GM03348 (cell line): ENCODE measurements at places on chromosomes 6 and 20.
A peak's percentile ranks its signal among the peaks of the same experiment; 100 is the strongest.

- DNase-seq, result no peak
These were observed 4.2 kb downstream of the TM9SF4 start for GRCh38 chr20:32113591-32114260.

GRCh38 chr6:124090491-124090890 lies 286.8 kb downstream of the NKAIN2 start:
- DNase-seq, result no peak

GRCh38 chr20:23362392-23363256 lies 642 bp downstream of the GZF1 start:
- no peak for DNase-seq

GRCh38 chr6:164757451-164757850 lies 552.0 kb downstream of the C6orf118 start:
- DNase-seq, result no peak

DNA sequence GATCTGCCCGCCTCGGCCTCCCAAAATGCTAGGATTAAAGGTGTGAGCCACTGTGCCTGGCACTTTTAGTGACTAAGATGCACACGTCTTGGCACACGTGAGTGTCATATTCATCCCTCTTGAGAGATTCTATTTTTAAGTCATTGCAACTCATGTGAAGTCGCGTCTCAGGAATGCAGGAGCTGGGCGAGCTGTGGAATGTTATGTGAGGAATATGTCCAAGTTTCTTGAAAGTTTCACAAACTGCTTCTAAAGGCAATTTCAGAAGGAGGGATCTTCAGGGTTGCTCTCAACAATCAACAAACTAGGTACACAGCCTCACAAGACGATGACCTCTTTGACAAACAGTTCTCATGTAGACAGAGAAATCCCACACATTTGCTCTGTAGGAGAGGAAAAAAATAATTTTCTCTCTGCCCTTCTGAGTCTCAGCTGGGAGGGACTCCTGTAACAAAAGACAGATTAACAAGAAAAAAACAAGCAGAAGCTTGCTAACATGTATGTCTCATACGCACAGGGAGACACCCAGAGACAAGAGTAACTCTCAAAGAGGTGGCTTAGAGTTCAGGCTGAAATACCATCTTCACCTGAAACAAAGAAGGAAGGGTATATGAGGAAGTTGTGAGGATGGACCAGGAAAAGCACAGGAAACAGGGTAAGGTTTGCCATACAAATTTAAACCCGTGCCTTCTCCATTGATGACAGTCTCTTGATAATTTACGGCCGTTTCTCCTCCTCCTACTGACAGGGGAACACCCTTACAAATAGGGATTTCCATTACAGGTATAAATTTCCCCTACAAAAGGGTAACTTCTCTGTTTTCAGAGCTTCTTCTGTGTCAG lies 45.3 kb upstream of the FAM50B start:
- DNase-seq, result peak; percentile 84

GRCh38 chr6:154249499-154250298 lies 106.9 kb downstream of the IPCEF1 start:
- DNase-seq, result no peak

- no peak for DNase-seq
These were observed 91.1 kb downstream of the SMOC2 start for GRCh38 chr6:168532070-168532469.

- no peak for DNase-seq
These were observed 355.3 kb downstream of the RNF144B start for GRCh38 chr6:18742406-18742805.

- no peak for DNase-seq
These were observed 42.1 kb downstream of the DAAM2 start for GRCh38 chr6:39834278-39834677.

DNA sequence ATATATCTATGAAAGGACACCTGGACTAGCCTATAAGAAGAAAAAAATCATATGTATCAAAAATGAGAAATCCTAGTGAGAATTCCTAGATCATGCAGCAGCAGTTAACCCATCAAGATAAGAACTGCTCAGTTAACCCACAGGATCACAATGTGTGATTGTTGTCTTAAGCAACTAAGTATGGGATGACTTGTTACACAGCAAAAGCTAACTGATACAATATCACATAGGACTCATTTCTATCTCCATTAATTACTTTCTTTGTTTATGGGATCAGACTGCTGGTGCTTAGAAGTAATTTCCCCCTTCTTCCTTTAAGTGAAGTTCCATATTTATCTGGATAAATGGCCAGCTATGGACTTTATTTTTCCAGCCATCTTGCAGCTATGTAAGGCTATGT lies 280.8 kb upstream of the MARCKS start:
- DNase-seq, result no peak

DNA sequence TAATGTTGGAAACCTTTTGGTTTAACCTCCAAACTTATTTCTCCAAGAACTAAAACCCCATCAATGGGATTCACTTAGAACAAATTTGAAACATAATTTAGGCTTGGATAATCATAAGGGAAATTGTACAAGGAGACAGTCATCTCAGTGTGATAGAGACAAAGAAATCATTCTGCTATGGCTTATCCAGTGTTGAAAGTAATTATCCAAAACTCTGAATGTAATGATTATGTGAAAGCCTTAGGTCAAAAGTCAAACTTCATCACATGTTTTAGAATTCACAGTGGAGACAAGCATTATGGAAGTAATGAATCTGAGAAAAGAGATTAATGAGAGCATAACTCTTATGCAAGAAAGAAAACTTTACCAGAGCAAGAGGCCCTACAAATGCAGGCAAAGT lies 20.0 kb downstream of the MC3R start:
- DNase-seq, result no peak

DNA sequence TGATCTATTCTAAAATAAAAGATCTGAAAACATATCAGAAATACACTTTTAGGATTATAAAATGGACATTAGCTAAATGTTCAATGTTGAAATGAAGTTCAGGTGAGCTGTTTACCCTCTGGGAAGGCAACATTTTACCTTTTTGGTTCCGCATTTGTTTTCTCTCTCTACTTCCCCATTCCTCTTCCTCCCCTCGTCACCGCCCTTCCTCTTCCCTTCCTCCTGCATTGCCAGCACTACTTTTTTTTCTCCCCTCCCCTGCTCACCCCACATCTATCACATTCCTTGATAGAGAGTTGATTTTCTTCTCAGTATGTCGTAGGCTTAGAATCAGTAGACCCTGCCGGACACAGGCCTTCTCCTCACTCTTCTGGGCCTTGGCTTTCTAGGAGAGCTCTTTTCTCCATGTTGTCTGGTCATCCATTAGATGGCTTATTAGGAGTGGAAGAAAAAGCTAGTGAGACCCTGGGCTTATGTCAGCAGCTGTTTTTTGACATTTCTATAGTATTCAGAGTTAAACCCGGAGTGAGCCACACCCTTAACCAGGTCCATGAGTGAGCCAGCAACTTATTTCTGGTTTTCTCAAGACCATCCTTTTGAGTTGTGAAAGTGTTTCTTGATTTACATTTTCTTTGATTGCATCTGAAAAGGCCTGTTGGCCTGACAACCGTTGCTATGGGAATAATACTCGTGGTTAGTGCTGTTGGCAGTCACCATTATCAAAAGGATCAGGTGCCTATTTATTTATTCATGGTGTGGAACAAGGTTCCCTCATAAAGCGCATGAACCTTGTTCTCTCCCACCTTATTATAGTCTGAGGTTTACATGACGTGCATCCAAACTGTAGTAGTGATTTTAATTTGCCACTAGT lies 90.9 kb downstream of the DTD1 start:
- DNase-seq, result no peak

DNA sequence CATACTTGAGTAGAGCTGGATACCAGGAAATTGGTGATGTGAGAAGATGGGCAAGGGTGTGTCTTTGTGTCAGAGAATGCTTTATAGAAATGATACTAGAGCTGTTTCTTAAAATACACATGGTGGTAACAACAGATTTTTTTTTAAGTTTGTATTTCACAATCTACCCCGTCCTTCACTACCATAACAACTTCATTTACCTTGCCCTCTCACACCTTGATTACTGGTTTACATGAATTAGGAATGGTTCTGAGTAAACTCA lies 45.4 kb downstream of the RARS2 start:
- DNase-seq, result no peak

DNA sequence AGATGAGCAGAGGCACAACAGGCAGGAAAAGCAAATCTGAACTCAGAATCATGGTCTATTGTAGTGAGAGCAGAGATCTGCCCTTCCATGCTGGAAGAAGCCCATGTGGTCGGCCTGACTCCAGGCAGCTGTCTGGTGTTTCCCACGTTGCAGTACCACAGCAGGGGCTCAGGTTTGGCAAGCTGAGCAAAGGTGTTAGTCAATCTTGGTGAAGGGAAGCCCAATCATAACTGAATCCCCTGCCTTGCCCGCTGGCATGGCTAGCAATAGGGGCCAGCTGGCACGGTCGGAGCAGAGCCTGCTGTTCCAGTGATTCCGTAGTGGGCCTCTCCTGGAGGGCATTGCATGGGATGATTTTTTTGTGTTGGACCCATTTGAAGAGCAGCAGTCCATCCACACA lies 17.8 kb upstream of the CCR6 start:
- DNase-seq, result no peak

- DNase-seq, result no peak
These were observed 18.1 kb upstream of the ASCC3 start for GRCh38 chr6:100899202-100899601.

DNA sequence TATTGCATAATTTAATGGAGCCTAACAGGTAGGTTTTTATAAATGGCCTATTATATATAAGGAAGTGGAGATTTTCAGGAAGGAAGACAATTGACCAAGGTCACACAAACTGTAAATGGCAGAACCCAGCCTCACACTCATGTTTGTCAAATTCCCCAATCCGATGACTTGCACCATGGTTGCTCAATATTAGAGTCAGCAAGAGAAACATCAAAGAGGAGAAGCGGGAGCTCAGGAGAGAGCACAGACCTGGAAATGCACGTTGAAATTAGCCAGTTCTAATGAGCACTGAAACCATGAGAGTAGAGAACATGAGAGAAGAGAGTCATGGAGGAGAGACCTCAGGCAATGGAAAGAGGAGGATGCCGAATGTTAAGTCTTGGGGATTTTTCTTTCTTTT lies 13.5 kb upstream of the MLIP start:
- DNase-seq, result no peak

- no peak for DNase-seq
These were observed 62.9 kb upstream of the SNX9 start for GRCh38 chr6:157760137-157760536.

- peak; percentile 48 for DNase-seq
These were observed 38.7 kb downstream of the RGS17 start for GRCh38 chr6:153092082-153093013.

DNA sequence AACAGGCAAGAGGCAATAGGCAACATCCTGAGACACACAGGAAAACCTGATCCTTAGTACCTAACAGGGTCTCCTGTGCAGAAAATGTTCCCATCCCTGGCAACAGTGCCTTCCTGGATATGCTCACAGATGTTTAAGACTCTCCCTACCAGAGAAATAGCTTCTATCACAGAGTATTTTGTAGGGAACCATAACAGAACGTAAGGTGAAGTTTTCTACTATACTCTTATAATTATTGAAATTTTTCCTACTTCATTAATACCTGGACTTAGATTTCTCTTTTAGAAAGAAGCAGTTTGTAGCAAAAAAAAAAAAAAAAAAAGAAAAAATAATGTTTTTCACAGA lies 33.5 kb upstream of the LGSN start:
- DNase-seq, result no peak

DNA sequence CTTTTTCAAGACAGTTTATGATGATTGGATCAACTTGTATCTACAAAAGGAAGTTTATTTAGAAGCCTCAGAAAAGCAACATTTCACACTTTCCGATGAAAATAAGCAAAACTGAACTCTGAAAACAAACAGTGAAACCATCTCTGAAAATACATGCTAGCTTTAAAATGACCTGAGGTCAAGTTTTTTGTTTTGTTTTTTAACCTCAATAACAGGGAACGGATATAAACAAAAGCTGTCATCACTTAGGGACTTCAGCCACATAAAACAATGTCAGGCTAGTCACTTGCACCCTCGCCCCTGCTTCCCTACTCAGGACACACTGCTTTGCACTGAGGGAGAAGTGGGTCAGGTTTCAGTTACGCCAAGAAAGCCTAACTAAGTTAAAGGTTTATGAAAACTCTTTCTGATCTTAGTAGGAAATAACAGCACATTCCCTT lies 11.6 kb downstream of the BACH2 start:
- no peak for DNase-seq

GRCh38 chr20:22775256-22775655 lies 190.9 kb upstream of the FOXA2 start:
- DNase-seq, result no peak

GRCh38 chr20:49478266-49478665 lies 4.2 kb downstream of the KCNB1 start:
- DNase-seq, result no peak

DNA sequence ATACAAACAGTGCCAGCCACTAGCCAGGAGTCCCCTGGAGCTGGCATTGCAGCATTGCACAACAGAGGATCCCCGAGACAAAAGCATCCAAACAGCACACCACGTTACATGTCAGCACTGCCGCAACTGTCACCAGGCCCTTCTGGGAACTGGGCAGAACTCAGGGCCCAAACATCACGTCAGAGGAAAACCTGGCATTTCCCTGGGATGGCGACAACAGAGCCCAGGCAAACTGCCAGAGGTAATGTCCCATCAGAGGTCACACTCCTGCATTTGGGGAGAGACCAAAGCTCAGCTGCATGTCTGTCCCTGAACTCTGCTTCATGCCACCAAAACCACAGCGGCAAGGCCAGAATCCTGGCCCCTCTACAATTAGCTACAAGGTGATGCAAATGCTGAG lies 36.3 kb downstream of the PPP1R3G start:
- DNase-seq, result no peak

DNA sequence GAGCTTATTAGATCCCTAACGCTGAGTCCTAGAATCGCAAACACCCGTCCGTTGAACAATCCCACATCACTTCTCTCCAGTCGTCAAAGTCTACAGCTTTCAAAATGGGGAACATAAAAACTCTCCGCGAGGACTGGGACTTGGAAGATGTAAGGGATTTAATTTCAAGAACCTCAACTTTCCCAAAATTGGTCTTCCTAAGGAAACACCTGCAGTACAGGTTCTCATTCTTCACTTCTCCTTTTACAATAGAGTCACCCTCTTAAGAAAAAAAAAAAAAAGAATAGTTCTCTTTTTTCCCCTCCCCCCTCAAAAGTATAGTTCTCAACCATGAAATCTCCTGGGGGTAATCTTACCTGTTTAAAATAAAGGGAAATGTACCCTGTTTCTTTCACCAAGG lies 6.6 kb upstream of the ZBTB22 start:
- no peak for DNase-seq
